ENCODE measurements at places on chromosomes 13 and 19.

DNA sequence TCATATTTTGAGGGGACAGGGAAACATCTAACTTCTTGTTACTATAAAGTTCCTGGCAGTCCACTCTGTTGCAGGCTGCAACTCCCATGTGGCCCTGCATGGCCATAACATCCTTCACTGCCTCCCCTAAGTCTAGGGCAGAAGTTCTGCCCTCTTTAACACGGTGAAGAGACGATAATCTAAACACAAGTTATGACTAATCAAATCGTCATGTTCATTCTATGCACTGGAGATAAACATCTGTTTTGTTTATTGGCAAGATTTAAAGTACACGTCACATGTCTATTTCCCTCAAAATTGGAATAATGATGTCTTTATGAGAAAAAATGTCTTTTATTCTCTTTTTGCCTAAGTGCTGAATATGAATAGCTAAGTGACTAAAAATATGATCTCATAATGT lies 1629.4 kb downstream of the PCDH9 start:
- no peak for DNase-seq

DNA sequence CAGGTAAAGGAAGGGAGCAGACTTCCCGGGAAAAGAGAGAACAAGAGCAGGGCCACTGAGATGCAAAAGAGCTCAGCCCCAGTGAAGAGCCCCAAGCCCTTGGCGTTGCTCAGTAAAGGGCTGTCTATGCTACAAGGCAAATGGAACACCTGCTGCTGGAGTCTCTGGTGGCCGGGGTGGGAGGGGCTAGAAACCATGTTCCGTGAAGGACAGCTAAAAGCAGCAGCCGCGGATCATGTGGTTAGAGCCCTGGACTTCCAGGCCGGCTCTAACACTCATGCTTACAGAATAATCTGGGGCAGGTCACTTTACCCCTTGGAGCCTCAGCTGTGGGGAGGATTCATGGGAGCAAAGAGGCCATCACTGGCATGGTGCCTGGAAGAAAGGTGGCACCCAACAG lies 17.8 kb downstream of the POU2F2 start:
- DNase-seq: no peak

DNA sequence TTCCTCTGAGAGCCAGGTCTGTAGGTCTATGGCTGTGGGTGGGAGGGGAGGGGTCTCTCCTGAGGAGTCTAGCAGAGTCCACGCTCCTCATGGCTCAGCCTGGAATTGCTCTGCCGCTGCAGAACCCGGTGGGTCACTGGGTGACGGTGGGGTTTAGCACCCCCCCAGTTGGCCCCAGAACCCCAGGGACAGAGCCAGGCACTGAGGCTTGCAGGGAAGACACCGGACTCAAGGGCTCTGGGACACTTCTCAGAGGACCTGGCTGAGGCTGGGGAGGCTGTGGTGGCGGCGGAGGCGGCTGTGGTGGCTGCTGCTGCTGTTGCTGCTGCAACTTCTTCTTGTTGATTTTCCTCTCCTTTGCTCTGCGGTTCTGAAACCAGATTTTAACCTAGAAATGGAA lies 6.1 kb downstream of the CDX2 start:
- DNase-seq: no peak

GRCh38 chr19:52270266-52270885 lies 989 bp downstream of the ZNF766 start:
- DNase-seq: no peak
